ENCODE measurements at places on chromosomes 3 and 15.

DNA sequence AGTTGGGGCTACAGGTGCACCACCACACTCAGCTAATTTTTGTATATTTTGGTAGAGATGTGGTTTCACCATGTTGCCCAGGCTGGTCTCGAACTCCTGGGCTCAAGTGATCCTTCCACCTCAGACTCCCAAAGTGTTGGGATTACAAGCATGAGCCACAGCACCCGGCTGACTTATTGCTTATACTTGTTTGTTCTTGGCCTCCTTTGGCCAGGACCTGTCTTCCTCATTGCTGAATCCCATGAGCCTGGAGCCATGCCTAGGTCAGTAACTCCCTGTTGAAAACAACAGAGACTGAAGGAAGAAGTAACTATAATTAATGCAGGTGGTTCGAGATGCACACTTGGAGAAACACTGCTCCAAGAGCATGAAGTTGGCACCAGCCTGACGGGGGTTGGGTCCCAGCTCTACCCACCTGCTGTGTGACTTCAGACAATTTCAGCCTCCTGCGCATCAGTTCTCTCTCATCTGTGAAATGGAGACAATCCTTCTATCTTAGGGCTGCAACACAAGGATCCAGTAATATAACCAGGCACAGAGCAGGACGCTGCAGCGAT is 38.9 kb downstream of the CPN2 start:
- no peak for DNase-seq

DNA sequence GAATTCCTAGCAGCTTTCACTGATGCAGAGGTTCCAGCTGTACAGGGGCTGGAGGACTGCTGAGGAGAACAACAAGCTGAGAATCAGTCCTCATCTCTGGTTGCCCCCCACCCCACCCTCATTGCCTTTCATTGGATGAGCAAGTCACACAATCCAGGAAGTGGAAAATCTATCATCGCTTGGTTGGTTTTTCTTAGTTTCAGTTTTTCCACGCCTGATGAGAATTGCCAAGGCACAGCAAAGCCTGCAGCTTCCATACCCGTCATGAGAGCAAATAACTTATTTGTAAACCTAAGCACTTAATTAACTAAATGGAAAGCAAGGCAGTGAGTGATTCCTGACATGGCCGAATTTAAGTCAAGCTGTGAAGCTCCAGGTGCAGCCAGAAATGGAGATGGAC is 21.4 kb upstream of the LIPC start:
- DNase-seq = no peak

GRCh38 chr15:62847900-62848489 is 194.6 kb upstream of the TPM1 start:
- DNase-seq = no peak

DNA sequence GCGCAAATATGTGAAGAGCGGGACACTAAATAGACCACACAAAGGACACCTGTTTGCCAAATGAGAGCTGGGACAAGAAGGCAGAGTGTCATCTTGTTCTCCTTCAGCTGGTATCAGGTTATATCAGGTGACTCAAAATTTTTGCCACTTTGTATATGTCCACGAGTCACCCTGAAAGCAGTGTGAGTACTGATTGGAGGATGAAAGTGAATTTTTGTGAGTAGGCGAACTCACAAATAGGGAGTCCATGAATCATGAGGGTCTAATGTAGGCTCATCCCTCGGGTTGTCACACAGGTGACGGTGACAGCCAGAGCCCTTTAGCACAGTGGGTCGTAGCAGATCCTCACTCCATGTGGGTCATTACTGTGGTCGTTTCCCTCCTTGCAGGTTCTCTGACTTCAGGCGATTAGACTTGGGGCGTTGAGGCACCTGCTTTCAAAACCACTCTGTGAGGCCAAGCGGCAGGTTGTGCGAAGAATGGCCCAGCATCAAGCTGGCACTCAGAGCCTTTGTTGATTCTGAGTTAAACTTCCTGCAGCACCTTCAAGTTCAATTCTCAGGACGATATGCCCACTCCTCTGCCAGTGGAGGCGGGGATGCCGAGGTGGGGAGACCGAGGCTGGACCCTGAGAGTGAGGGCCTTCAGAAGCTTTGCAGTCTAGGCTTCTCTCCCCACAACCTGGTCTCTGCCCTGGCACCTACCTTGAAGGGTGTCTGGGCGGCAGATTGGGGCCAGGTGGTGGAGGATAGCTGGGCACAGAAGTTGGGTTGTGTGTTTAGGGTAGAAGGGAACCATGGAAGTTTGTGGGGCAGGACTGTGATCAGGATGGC is 173.8 kb downstream of the SMAD6 start:
- no peak for DNase-seq

DNA sequence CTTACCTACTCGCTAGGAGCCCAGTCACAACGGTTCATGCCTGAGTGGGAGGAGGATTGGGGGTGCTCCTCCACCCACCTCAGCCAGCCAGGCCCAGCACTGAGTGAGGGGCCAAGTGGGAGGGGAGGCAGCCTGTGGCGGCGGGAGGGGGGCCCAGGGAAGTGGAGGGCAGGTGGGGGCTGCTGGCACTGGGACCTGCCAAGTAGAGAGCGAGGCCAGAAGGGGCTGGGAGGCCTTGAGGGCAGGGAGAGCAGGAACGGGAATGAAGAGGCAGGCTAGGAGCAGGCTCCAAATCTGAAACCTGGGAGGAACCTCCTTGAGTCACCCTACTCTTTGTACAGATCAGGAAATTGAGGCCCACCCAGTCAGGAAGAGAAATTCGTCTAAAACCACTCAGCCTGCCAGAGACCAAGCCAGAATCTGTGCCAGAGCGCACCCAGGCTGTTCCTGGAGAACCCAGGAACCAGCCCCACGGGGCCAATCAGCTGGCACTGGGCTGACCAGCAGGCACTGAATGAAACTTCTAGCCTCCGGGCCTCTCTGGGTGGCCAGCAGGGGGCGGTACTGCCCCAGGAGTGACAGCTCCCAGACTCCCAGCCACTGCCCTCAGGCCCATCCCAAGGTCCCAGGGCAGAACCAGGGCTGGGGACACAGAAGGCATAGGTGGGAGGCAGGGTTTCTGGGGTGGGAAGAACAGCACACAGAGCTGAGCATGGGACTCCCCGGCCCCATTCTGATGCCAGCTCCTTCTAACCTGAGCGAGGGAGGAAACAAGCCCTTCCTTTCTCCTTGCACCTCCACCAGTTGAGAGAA is 14.8 kb upstream of the CYP11A1 start:
- DNase-seq = peak; percentile 60

GRCh38 chr15:56744701-56745683 is 11.7 kb upstream of the ZNF280D start:
- no peak for DNase-seq

DNA sequence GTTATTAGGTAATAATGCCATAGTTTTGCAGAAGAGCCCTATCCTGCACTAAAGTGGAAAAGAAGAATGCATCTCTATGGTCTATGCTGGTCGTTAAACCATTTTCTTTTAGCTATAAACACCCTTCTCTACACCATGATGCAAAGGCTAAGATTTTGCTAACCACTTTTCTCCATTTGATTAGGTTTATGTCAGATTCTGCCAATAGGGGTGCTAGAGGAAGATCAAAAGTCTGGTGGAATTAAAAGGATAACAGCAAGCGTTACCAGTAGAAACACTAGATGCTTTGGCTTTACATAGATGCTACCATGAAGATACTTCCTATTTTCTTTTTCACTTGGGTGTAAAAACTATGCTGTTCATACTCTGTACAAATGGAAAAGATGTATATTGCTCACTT is 669.8 kb upstream of the ARPP21 start:
- DNase-seq = no peak

GRCh38 chr15:81309647-81310450 is 14.1 kb downstream of the STARD5 start:
- no peak for DNase-seq

DNA sequence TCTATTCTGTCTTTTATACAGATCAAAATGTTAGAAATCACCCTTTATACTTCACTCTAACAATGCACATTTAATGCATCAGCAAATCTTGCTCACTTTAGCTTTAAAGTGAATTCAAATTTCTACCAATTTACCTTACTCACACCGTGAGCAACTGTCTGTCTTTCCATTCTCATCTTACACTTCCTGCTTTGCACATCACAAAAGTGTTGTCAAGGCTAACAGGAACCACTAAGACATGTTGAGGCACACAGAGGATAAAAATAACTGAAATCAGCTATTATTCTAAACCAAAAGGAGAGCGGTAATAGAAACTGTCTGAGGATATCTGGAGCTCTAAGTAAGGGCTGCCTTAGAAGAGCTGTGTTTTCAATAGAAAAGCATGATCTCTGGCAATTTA is 519.9 kb downstream of the ZBBX start:
- DNase-seq = no peak

- no peak for DNase-seq
Measured at GRCh38 chr3:126356373-126357264, 589 bp downstream of the KLF15 start.

GRCh38 chr3:75171630-75172230 is 492.4 kb upstream of the FRG2C start:
- DNase-seq = no peak

DNA sequence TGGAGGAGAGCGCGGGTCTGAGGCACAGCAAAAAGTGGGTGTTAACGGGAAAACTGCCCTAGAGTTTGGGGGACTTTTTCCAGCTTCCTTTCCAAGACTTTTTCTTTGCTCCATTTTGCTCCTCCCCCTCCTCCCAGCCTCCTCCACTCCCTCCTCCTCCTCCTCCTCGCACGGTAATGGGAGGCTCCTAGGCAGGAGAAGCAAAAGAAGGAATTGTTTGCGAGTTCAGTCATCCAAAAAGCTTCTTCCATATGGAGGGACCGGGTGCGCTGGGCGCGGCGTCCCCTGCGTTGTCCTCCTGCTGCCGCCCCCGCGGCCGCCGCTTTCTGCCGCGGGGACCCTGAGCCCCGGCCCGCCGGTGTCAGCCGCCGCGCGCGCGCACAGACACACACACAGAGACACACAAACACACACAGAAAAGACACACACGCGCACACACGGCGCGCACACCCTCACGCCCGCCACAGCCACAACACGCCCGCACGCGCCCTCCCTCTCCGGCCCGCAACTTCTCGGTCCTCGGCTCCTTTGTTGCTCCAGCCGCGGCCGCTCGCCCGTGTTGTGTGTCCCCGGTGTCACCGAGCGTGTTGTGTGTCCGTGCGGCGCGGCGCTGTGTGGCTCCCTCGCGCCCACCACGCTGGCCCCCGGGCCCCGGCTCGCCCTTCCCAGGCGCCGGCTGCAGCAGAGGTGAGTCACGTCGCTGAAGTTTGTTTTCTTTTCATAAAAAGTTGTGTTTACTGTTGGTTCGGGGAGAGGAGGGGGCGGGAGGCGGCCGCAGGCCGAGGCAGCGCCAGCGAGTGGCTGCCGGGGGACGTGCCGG is at the start of gene BOC:
Gene BOC, plus strand, starts transcription at position 228 of the 820 bp plus-strand sequence. CDS start 38,246 bp downstream, outside the sequence.
- no peak for DNase-seq

- no peak for DNase-seq
Measured at GRCh38 chr3:72487078-72487765, 361.0 kb downstream of the SHQ1 start.

DNA sequence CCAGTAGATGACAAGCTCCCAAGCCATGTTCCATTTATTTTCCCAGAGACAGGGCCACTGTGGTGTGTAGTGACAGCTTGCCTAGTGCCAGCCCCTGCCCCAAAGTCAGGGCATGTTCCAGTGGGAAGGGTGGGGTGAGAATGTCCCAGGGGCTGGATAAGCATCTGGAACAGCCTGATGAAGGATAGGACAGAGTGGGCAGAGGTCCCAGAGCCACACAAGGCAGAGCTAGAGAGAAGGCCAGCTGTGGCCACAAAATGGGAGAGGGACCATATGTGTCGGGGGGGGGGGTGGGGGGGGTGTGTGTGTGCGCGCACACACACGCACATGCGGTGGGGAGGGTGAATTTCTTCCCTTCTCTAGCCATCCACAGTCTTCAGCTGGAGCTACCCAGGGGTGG is 27.0 kb upstream of the TSPAN3 start:
- no peak for DNase-seq

- peak; percentile 6 for DNase-seq
Measured at GRCh38 chr3:196740481-196741248, 1.0 kb downstream of the PAK2 start.

DNA sequence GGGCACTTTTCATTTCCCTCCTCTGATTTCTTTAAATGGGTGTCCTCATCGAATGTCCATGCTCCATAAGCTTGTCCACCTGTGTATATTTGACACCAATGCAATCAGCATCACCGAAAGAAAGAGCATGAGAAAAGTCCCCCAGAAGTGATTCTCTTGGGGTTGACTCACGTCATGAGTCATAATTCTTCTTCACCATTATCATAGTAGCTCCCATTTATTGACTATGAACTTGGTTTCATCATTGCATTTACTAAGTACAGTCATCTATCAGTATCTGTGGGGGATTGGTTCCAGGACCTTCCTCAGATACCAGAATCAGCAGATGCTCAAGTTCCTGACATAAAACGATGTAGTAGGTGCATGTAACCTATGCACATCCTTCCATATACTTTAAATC is 372.5 kb upstream of the CFAP20DC start:
- DNase-seq = no peak

DNA sequence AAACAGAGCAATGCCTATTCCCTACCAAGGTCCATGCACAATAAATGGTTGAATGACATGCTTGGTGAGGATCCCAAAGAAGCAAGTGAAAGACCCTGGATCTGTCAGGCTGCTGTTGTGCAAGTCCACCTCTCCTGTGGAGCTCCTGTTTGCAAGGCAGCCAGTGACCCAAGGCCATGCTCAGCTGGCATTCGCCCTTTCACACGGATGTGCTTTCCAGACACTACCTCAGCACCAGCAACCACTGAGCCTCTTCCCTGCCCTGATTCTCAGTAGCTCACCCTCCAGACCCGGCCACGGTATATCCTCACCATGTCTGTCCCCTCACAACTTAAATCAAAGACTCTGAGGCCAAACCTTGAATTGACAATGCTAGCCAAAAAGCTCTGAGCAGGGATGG is 23.3 kb downstream of the WWTR1 start:
- DNase-seq = no peak

DNA sequence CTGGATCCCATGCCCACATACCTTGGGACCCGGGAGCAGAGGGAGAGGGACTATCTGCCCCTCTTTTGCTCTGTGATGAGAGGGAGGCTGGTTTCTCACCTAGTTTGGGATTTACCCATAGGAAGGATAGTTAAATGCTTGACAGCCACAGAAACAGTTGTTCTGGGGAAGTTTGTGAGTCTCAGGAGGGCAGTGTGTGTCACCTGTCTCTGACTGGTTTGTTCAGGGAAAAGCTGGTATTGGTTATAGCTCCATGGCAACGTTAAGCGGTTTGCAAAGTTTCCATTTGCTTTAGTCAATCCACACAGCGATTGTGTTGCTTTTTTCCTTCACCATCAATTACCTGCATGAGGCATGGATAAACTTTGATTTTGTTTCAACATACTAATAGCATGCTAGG is 3.7 kb upstream of the TMED3 start:
- DNase-seq = no peak

DNA sequence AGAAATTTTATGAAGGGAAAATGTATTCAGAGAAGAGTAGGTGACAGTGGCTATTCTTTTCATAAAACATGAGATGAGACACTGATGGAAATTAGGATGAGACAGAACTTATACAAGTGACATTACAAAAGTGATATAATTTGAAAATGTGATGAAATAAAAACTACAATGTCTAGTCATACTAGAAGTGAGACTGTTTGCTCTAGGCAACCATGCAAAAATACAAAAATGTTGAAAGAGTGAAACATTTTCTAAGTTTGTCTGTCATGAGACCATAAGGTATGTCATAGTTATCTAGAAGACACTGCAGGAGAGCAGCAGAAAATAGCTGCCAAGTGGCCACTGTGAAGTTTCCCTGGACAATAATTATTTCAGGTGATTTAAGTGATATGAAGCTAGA is 459.5 kb downstream of the DIPK2A start:
- no peak for DNase-seq

GRCh38 chr3:99645277-99646106 is 7.1 kb downstream of the COL8A1 start:
- no peak for DNase-seq
